ENCODE measurements at places on chromosomes 7 and 10.

GRCh38 chr10:34339816-34340553 lies 475.1 kb downstream of the PARD3 start:
- no peak overlapping the region for H3K27ac ChIP-seq
- no peaks in the 10 kb centered on the region for H3K36me3 ChIP-seq
- H3K4me3 ChIP-seq = no peak overlapping the region
- H3K27me3 ChIP-seq = no peaks in the 10 kb centered on the region
- no peaks in the 10 kb centered on the region for H3K4me1 ChIP-seq
- no peak for DNase-seq

DNA sequence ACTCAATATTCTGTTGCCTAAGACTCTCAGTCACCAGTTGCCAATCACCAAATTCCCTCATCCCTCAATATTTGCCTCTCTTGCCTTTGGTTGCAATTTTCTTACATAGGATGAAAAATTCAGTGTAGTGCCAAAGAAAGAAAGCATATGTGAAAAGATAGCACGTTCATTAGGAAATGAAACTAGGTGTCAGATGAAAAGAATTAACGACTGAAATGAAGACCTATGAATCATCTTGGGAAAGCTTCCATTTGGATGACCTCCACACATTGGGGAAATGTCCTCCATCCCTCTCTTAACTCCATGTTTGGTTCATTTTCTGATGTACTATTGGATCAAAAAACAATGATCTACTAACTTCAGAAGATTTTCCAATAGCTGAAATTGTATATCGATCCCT lies 145.1 kb upstream of the MEOX2 start:
- no peak for DNase-seq
- H3K4me3 ChIP-seq = no peak overlapping the region
- no peak overlapping the region for H3K27ac ChIP-seq
- no peaks in the 10 kb centered on the region for H3K36me3 ChIP-seq
- no peaks in the 10 kb centered on the region for H3K4me1 ChIP-seq
- H3K27me3 ChIP-seq = no peaks in the 10 kb centered on the region

- peaks cover 2% of the 10 kb centered on the region for H3K27me3 ChIP-seq
- DNase-seq = no peak
- no peak overlapping the region for H3K4me3 ChIP-seq
- no peaks in the 10 kb centered on the region for H3K36me3 ChIP-seq
- no peaks in the 10 kb centered on the region for H3K4me1 ChIP-seq
Observed at GRCh38 chr7:159091480-159092475, 52.9 kb downstream of the VIPR2 start.

DNA sequence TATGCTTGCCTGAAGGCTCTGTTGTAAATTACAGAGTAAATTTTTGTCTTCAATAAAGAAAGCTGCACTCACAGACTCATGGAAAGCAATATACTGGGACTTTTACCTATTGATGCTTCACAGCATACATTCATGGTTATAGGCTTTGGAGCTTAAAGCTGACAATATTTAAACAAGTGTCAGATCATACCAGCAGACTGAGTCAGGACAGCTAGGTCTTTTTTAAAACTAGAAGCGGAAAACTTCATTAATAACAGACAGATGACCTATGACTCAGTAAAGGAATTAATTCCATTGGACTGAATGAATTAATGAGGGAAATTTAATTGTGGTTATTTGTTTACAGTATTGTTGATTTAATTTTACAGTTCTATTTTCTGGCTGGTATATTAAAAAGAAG lies 165.8 kb upstream of the DGKB start:
- H3K36me3 ChIP-seq = no peaks in the 10 kb centered on the region
- H3K27ac ChIP-seq = no peak overlapping the region

DNA sequence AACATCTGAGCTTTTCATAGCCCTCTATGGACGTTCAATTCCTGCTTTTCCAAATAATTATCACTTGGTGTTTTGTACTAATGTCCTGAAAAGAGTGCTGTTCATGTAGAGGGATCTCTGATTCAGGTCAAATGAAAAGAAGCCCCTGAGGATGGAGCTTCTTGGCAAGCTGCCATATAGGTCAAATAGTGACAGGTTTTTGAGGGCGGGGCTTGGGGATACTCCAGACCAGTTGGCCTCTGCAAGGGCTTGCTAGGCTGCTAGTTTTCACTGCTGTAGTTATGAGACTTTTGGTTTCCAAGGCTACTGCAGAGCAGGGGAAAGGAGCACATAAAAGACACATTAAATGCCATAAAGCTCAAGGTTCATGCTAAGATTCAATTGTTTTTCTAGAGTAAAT lies 257.2 kb upstream of the CACNA2D1 start:
- no peak overlapping the region for H3K27ac ChIP-seq
- DNase-seq = no peak
- no peak overlapping the region for H3K4me3 ChIP-seq
- H3K4me1 ChIP-seq = no peaks in the 10 kb centered on the region
- H3K36me3 ChIP-seq = no peaks in the 10 kb centered on the region

DNA sequence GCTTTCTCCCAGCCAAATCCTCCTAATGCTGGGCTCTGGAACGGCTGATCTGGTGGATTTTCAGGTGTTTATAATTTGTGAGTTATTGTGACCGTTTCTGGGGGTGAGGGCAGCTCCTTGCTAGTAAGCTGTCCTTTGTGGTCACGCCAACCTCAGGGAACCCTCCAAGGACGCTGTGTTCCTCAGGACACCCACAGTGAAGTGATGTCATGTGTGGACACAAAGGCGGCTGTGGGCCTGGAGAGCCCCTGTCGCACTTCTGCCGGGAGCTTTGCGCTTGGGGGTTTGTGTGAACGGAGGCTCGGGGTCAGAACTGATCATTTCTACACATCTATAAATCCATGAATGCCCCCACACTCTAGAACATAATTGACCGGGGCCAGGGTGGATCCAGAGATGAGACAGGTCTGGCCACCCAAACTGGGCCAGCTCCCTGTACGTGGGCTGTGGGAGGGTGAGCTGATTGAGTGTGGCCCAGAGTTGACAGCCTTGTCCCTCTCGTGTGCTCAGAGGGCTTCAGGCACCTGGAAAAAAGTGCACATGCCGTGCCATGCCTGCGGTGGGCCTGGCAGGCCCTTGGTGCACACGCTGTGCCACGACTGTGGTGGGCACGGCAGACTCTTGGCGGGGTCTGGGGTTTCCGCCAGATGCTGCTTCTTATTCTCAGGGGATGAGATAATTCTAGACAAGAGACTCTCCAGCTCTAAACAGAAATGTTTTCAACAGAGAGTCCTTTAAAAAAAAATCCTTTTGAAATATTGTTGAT lies 130.2 kb downstream of the VIPR2 start:
- no peak overlapping the region for H3K27ac ChIP-seq
- H3K4me3 ChIP-seq = no peak overlapping the region
- DNase-seq = no peak
- H3K27me3 ChIP-seq = peaks cover 5% of the 10 kb centered on the region
- H3K4me1 ChIP-seq = peaks cover 14% of the 10 kb centered on the region

DNA sequence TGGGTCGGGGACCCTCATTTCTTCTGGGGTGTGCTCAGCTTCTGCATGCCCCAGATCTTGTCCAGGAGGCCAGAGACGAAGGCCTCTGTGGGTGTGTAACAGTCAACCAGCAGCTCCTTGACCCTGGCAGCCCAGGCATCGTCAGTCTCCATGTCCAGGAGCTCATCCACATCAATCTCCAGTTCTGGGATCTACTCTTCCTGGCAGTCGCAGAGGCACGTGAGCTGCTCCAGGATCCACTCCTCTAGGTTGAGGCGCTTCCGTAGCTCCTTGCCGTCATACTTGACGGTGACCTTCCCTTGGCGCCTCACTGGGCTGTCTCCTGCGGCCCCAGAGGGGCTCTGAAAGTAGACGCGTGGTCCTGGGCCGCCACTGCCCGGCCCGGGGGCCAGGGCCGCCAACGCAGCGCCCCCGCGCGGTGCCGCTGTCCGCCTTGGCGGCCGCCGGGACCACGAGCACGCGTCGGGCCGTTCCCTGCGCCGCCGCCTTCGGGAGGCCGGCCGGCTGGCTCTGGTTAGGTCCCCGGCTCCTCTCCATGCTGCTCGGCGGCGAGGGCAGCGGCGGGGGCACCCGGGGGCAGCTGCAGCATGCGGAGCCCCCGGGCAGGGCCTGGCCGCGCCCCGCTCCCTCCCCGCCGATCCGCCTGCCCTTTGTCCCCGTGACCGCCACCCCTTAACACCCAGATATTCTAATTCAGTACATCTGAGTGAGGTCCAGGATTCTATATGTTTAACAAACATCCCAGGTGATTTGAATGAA lies 170.5 kb downstream of the SEPTIN7 start:
- H3K4me1 ChIP-seq = peaks cover 4% of the 10 kb centered on the region
- H3K27me3 ChIP-seq = peaks cover 37% of the 10 kb centered on the region
- H3K36me3 ChIP-seq = no peaks in the 10 kb centered on the region
- no peak for DNase-seq
- H3K27ac ChIP-seq = no peak overlapping the region

DNA sequence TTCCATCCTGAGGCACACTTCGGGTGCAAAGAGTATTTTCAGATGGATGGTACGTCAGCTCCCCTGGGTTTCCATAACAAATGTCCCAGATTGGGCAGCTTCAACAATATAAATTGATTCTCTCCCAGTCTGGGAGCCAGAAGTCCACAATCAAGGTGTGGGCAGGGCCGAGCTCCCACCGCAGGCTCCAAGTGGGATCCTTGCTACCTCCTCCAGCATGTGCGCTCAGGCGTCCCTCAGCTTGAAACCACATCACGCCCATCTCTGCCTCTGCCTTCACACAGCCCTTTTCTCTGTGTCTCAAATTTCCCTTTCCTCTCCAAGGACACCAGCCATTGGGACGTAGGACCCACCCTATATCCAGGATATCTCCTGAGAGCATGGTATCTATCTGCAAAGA lies 153.5 kb downstream of the DIP2C start:
- H3K36me3 ChIP-seq = no peaks in the 10 kb centered on the region
- DNase-seq = no peak
- H3K27ac ChIP-seq = no peak overlapping the region
- H3K4me1 ChIP-seq = no peaks in the 10 kb centered on the region
- no peak overlapping the region for H3K4me3 ChIP-seq
- peaks cover 9% of the 10 kb centered on the region for H3K27me3 ChIP-seq

DNA sequence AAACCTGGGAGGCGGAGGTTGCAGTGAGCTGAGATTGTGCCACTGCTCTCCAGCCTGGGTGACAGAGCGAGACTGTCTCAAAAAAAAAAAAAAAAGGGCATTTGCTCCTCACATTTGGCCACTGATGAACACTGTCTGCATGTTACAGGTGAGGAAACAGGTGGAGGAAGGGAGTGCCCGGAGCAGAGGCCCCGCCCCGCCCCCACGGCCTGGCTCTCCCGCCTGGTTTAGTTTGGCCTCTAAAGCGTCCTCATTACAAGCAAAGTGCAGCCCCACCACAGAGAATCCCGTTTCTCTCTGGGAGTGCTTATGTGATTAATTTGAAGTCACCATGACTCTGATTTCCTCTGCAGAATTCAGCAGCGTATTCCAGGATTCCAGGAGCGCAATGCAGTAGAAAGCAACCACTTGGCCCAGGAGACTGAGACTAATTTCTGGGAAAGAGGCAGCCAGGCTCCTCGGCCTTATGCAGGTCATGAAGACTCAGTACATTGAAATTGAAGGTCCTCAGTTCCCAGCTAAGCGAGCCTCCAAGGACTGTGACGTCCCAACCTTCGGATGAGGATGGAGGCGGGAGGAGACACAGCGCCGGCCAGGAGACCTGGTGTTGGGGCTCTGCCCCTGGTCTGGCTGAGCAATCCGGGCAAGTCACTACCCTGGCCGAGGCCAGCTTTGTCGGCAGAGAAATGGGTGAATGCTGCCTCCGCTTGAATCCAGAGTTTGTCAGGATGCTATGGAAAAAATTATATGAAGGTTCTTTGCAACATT lies 44.7 kb downstream of the RBM17 start:
- DNase-seq = no peak
- no peaks in the 10 kb centered on the region for H3K36me3 ChIP-seq
- no peak overlapping the region for H3K4me3 ChIP-seq
- peaks cover 2% of the 10 kb centered on the region for H3K27me3 ChIP-seq
- peaks cover 63% of the 10 kb centered on the region for H3K4me1 ChIP-seq

GRCh38 chr10:74032900-74033655 lies 35.2 kb downstream of the VCL start:
- H3K27ac ChIP-seq = no peak overlapping the region
- H3K4me3 ChIP-seq = no peak overlapping the region
- peaks cover 11% of the 10 kb centered on the region for H3K36me3 ChIP-seq
- H3K4me1 ChIP-seq = peaks cover 38% of the 10 kb centered on the region
- H3K27me3 ChIP-seq = peaks cover 2% of the 10 kb centered on the region

GRCh38 chr7:44489955-44490350 lies 505 bp downstream of the NUDCD3 start:
- peak overlapping the region; percentile 88 for H3K4me3 ChIP-seq
- DNase-seq = no peak
- peaks cover 25% of the 10 kb centered on the region for H3K36me3 ChIP-seq
- H3K4me1 ChIP-seq = peaks cover 49% of the 10 kb centered on the region
- H3K27ac ChIP-seq = peak overlapping the region; percentile 93
- no peaks in the 10 kb centered on the region for H3K27me3 ChIP-seq

DNA sequence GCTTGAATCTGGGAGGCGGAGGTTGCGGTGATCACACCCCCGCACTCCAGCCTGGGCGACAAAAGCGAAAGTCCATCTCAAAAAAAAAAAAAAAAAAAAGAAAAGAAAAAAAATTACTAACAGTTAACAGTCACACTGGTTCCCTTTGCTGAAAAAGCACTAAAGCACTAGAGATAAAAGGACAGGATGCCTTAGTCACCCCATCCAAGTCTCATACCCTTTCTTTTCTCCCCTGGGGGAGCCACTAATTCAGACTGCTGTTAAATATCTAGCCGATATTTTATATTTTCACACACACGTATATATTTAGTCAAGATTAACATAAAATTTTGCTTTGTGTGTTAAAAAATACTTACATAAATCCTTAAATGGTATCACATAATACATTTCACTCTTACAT lies 25.2 kb downstream of the BAIAP2L1 start:
- H3K27me3 ChIP-seq = no peaks in the 10 kb centered on the region
- no peak overlapping the region for H3K27ac ChIP-seq
- no peaks in the 10 kb centered on the region for H3K4me1 ChIP-seq

DNA sequence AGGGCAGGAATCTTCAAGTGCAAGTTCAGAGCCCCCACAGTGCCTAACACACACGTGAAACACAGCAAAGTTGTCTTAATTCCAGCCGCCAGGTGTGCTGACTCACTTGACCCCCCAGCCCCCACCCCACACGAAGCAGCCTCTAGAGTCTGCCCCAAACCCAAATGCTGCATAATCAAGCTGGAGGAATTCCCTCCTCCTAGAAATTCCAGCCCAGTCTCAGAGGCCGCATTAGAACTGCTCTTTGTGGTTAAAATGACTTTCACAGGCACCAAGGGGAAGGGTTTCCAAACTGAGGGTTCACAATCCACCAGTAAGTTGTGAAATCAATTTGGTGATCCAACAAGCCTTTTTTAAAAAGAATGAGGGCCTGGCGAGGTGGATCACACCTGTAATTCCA lies 67.0 kb upstream of the PLXNA4 start:
- H3K27ac ChIP-seq = no peak overlapping the region
- peaks cover 2% of the 10 kb centered on the region for H3K27me3 ChIP-seq
- no peak for DNase-seq
- H3K4me1 ChIP-seq = no peaks in the 10 kb centered on the region
- H3K4me3 ChIP-seq = no peak overlapping the region

DNA sequence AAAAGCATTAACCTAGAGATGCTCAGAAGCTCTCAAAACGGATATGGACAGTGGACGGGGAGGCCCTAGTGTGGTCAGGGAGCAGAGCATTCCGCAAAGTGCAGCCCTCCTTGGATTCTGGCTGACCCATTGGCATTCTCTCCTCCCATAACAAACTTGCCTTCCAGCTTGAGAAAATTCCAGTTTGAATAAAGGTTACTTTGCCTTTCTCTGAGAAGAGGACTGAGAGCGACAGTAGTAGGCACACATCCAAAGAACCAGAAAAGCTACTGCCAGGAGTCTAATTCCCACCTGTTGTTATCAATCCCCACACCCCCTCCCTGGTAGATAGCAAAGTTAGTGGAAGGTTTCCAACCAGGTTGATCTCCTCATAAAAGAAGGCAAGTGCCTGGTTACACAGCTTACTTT lies 84.7 kb upstream of the TRIL start:
- H3K4me1 ChIP-seq = peaks cover 22% of the 10 kb centered on the region
- H3K36me3 ChIP-seq = no peaks in the 10 kb centered on the region
- no peak overlapping the region for H3K27ac ChIP-seq
- no peak overlapping the region for H3K4me3 ChIP-seq
- no peaks in the 10 kb centered on the region for H3K27me3 ChIP-seq
